Left renal pelvis (tissue), 4 donors: ENCODE measurements at places on chromosomes 6 and 20. TPM values are rescaled to one million over a fixed set of nuclear protein-coding genes. Genes with fewer than 3 reads are reported as not detected.

NEDD9 gene
- polyA plus RNA-seq, result 74.7 TPM

VGLL2 gene
- polyA plus RNA-seq, result not detected

BCL2L1 gene
- polyA plus RNA-seq, result 81.0 TPM

TASP1 gene
- polyA plus RNA-seq, result 8.4 TPM

ESF1 gene
- 22.4 TPM for polyA plus RNA-seq

CGA gene
- polyA plus RNA-seq, result 0.56 TPM

ZNF512B gene
- 29.8 TPM for polyA plus RNA-seq

PPP1R3G gene
- 2.2 TPM for polyA plus RNA-seq

NFATC2 gene
- 2.4 TPM for polyA plus RNA-seq

HLA-DRB5 gene
- 43.0 TPM for polyA plus RNA-seq

PARD6B gene
- polyA plus RNA-seq, result 24.1 TPM
